ENCODE measurements at places on chromosomes 12 and 14.

DNA sequence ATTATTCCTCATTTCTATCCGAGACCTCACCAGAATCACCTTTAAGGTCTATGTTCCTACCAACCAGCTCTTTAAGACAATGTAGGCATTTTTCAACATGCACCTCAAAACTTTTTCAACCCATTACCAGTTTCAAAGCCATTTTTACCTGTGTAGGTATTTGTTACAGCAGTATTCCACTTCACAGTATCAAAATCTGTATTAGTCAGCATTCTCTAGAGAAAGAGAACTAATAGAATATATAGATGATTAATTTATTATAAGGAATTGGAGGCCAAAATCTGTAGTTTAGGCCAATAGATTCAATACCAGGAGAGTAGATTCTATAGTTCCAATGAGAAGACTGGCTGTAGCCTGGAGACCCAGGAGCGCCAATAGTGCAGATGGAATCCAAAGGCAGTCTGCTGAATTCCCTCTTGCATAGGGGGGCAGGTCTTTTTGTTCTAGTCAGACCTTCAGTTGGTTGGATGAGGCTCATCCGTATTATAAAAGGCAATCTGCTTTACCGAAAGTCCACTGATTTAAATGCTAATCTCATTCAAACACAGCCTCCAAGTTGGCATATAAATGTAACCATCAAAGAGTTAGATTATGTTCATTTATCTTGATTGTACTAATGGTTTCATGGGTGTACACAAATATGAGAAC, 151.6 kb upstream of the SYT1 start:
- DNase-seq: no peak

DNA sequence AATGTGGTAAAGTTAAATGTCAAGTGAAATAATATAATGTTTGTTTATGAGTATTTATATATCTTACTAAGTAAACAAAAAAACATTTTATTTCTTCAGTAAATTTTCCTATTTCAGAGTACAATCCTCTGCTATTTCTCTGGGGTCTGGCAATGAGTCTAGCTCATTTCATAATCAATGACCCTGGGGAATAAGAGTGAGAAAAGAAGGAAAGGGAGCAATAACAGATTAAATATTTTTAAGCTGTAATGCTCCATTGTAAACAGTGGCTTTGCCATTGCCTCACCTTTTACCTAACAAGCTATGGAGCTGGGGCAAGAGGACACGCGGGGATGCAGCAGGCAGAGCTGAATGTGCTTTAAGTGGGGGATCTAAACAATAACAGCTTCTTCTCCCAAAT, 1071.9 kb downstream of the FLRT2 start:
- no peak for DNase-seq

GRCh38 chr12:58291106-58291505, 349.7 kb downstream of the ATP23 start:
- no peak for DNase-seq

DNA sequence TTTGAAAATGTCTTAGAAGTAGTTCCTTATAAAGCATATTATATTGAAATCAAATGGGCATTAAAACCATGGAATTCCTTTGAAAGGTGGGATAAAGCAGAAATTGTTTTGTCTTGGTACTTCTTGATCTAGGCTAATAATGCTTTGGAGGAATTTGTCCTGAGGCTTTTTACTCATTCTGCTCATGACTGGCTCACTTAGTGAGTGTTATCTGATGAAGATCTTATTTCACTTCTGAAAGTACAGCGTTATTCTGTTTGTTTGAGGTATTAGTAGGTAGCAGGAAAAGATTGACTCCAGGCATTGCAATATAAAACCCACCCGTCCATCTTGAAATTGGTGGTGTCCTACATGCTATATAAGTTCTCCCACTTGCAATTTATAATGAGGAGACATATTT, 5.5 kb downstream of the C12orf71 start:
- no peak for DNase-seq

GRCh38 chr12:86213012-86213411, 43.2 kb downstream of the MGAT4C start:
- no peak for DNase-seq

GRCh38 chr12:63495974-63496373, 172.3 kb downstream of the DPY19L2 start:
- DNase-seq: no peak

- DNase-seq: no peak
Observed at GRCh38 chr14:72610096-72610830, 283.6 kb downstream of the DPF3 start.

- DNase-seq: no peak
Observed at GRCh38 chr14:76812093-76812421, 625 bp downstream of the ANGEL1 start.

DNA sequence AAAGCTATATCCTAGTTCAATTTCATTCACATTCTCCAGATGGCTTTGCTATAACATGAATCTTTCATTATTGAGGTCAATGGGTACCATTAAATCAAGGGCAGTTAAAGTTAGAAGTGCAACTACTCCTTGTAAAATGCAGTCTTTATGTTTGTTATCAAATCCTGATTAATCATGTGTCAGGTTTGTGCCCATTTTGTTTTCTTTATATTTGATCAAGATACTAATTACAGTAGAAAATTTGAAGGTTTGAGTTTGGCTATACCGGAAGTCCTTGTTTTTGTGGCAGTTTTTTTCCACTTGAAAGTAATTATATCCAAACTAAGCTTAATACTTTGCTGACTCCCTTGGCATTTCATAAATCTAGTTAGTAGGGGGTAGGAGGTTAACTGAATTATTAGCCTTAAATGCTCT, 513.0 kb downstream of the DIO2 start:
- no peak for DNase-seq

DNA sequence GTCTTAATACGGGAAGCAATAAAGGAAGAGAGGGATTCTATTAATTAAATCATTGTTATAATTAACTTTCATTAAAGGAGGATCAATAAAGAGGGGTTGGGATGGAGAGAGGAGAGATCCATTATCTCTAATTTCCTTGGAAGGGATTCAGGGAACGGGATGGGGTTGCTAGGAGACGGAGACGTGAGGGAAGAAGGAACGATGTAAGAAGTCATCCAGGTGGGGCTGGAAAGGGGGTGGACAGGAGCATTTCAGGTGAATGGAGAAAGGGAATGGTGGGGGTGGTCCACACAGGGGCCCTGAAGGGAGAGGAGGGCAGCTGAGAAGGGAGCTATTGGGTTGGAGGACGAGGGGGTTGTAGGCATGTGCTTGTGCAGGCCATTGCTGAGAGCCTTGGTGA, 17.2 kb downstream of the CALCOCO1 start:
- DNase-seq: no peak

DNA sequence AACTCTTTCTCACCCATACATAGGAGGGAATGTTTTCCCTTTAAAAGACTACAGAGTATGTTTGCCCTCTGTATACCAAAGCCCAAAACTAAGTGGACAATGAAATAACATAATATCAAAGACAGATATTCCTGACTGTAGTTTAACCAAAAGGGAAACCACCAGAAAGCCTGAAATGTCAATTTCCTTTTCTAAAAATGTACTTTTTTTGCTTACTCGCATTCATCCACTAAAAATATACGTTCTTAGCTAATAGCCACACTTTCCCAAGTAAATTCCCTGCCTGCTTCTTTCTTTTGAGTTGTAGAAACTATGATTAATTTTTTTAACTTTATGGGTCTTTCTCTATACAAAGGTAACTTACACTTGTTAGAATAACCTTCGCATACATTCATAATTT, 280.2 kb downstream of the PDZRN4 start:
- DNase-seq: no peak

- no peak for DNase-seq
Observed at GRCh38 chr12:125131958-125132357, 66.7 kb downstream of the AACS start.

GRCh38 chr14:102046337-102047278, 40.2 kb downstream of the HSP90AA1 start:
- DNase-seq: no peak

DNA sequence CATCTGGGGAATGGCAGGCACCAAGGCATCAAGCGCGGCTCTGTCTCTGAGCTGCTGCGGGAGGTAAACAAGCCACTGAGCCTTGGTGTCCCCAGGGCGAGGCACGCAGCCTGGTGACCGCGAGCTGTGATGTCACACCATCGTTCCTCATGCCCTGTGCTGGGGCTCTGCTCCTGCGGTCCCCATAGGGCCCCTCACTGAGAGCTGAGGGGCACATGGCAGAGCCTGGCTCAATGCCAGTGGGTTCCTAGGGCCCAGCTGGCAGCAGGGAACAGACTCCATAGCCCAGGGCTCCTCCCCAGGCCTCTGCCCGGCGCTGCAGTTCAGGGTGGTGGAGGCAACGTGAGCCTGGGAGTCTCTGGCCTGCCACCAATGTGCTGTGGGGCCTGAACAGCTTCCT, 22.6 kb downstream of the CHGA start:
- no peak for DNase-seq

- no peak for DNase-seq
Observed at GRCh38 chr14:99015833-99016232, 256.2 kb downstream of the BCL11B start.

GRCh38 chr14:37763266-37763665, 167.8 kb downstream of the TTC6 start:
- DNase-seq: no peak

DNA sequence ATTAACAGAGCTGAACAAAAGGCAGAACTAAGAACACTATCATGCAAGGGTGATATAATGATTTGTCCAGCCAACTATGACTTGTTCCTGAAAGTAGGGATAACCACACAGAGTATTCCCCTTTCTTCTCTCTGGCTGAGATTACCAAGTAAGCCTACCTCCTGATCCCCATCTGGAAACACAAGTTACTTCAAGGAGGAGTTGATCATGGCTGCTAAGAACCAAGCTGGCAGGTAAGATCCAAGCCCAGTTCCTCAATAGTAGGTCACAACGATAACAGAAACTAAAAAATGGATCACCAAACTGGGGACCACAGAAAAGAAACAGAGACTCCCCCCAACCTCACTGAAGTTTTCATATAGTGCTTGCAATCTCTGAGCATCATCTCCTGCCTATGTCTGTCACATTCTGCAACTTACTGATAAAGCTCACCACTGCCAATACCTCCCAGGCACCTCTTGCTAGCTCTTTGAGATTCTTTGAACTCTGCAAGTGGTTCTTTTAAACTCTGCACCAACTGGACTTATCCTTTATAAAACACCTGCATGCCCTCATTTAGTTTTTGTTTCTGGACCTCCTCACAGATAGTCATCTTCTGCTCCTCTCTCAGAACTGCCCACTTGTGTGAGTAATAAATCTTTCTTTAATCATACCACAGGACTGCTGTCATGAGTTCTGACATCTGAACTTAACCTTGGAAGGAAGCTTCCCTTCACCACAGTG, 76.6 kb downstream of the LRP6 start:
- DNase-seq: no peak

DNA sequence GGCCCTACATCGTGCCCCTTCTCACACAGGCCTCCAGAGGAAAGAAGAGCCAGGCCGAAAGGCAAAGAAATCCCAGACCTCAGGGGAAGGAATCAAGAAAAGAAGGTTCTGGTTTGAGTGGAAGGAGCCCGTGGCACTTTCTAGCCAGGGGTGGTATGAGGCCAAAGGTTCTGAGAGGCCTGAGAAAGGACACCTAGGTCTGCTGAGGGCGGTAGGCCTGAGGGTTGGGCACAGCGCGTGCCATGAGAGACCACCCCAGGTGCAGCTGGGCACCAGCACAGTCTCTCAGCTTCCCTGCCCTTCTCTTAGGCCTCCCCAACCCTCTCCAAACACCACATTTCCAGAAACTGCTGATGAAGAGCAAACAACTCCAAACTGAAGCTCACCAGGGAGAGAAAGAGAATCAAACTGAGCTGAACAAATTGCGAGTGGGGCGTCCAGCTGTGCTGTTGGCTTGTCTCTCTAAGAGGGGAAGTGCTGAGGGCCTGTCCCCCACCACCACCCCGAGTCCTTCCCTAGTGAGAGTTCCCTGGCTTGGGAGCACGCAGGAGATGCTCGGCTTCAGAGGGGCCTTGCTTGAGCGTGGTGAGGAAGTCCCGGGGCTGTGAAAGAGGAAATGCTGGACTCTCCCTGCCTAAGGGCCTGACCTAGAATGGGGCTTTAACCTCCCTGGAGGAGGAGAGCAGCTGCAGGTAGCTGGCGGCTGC, 184.8 kb downstream of the ZFP36L1 start:
- DNase-seq: no peak

DNA sequence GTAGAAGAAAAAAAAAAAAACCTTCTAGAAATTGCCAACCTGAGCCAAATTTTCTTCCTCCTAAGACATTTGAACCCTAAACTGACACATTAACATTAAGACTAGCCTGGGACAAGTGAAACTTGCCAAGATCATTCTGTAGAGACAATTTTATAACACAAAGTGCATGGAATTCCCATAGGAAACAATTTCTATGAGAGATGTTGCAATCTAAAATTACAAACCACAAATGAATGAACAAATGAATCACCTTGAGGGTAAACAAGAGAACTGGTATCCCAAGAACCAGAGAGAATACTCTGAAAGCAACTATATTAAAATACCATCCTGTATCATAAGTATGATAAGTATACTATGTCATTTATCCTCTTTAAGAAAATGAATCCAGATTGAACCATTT, 165.3 kb downstream of the DICER1 start:
- no peak for DNase-seq

DNA sequence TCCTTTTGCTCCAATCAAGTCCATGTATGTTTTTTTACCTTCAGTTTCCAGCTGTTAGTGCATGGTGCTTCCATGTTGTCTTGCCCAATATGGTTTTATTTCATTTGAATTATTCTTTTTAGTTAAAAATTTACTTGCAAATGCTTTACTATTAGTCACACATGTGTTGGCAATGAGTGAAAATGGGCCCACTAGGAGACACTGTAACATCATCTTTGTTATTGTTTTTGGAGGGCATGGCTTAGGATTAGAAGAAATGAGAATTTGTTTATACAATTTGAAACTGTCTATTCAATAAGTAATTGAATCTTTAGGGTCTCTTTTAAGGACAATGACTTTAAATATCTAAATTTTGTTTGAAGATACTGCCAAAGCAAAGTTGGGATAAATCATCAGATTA, 133.7 kb downstream of the BRMS1L start:
- no peak for DNase-seq

DNA sequence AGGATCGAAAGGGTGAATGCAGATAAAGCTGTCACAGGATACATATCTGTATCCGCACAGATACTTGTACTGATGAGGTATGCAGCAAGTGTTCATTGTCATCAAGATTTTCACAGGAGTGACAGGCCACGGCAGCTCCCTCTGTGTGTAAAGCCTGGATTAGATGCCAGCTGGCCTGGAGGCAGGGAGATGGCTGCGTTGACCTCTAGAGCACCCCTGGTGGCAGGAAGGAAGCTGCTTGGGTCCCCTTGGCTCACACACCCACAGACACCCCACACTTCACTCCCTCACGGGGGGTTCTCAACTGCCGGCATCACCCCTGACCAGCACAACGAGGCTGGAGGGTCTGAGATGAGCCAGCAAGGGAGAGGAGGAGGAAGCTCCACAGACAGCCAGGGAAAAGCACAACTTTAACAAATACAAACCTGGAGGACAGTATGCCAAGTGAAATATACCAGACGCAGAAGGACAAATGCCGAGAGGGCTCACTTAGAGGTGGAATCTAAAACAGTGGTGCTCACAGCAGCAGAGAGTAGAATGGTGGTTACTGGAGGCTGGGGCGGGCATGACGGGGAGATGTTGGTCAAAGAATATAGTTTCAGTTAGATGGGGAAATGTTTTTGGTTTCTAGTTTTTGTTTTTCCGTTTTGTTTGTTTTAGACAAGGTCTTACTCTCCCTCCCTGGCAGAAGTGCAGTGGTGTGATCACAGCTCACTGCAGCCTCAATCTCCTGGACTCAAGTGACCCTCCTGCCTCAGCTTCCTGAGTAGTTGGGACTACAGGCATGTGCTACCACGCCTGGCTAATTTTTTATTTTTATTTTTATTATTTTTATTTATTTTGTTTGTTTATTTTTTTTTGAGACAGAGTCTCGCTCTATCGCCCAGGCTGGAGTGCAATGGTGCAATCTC, 45.7 kb downstream of the TEAD4 start:
- DNase-seq: no peak

Data from stimulated activated CD8-positive, alpha-beta memory T cell treated with anti-CD3 and anti-CD28 coated beads, Interleukin-12 subunit alpha, Interleukin-12 subunit beta, amount 100 ng/mL, for 4 hours (primary cell).